ENCODE measurements at places on chromosomes 3 and 15.

DNA sequence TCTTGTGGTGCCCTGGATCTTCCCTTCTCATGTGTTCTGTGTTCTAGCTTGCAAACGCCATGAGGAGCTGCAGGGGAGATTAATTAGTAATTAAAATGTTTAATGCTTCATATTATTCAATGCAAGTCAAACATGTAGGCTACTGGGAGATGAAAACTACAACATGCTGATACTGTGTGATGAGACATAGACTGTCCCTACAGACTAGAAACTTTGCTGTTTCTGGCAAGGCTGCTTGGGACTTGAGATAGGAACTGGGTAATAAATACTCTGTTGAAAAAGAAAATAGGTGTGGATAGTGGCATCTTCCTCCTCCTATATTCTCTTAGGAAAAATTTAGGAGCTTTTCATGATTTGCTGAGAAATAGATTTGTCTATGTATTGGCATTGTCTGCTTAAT is 379.2 kb downstream of the LPP start:
- no peak for DNase-seq

DNA sequence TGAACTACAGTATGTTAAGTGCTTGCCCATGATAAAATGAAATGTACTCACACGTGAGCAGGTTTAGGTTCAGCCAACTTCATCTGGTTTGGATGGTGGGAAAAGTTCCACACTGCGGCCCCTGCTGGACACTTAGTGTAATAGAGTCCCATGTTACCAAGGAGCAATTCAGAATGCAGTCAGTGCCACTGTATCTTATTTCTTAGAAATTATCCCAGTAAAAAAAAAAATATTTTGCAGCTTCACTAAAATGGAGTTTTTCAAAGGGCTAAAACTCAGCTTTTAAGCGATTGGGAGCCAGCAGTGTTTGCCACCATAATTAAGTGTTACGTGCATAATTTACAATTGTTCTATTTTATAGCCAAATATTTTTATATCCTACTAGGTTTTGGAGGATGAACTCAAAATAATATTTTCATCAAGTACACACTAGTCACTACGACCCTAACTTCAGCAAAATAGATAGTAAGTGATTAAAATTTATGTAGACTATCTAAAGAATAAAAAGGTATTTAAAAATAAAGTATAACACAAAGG is 371.7 kb upstream of the GBE1 start:
- DNase-seq, result no peak

DNA sequence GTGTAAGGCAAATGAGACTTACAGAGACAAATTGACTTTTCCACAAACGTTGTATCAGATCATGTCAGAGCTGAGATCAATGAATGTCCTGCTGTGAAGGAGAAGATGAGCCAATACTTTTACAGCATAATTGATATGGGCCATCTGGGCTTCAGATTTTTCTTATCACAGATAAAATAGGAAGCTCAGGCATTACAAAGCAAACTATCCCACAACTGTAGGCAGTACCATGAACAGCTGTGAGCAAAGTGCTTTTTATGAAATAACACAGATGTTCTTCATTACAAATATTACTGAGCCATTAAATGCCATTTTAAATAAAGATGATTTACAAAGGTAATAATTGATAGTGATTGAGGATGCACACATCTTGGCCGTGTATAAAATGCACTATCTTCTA is 852.3 kb downstream of the OTOL1 start:
- no peak for DNase-seq

DNA sequence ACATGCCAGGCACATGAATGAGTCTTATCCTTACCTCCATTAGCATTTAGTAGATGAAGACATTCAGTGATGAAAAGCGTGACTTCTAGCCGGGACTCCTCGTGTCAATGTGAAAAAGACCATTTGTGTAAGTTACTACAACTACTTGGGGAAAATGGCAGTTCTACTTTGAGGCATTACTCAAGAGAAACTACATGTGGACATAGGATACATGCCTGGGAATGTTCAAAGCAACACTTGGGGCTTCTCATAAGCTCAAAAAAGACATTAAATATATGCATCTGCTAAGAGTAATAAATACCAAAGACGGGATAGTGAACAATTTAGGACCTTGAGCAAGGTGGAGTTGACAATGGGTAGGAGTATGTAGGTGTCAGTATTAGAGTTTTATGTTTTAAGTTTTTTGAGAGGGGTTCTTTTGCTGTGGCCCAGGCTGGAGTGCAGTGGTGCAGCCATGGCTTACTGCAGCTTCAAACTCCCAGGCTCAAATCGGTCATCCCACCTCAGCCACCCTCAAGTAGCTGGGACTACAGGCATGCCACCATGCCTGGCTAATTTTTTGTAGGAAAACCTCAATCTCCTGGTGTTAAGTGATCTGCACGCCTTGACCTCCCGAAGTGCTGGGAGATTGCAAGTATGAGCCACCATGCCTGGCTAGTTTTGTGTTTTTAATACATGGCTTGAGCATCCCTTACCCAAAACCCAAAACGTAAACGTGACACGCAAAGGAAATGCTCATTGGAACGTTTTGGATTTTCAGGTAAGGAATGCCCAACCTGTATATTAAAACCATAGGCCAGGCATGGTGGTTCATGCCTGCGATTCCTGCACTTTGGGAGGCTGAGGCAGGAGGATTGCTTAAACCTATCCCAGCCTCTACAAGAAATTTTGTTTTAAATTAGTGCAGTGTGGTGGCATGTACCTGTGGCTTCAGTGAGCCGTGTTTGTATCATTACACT is 3.9 kb downstream of the RPLP1 start:
- DNase-seq, result no peak

DNA sequence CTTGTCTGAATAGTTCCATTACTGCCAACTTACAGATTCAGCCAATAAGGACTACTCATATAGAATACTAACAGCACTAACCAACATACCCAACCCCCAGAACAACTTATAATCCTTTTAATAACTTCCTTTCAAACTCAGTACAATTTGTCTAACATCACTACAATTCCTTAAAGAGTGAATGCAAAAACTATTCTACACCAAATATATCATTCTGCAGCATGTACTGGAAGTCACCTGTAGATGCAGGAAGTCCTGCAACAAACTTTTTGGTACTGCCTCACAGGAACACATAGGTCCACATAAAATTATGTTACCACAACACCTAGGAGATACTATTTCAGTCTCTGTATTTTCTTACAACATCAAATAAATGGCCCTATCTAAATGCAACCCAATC is 2.1 kb downstream of the CCNL1 start:
- no peak for DNase-seq

GRCh38 chr3:74789111-74789510 is 174.7 kb upstream of the CNTN3 start:
- DNase-seq, result no peak

DNA sequence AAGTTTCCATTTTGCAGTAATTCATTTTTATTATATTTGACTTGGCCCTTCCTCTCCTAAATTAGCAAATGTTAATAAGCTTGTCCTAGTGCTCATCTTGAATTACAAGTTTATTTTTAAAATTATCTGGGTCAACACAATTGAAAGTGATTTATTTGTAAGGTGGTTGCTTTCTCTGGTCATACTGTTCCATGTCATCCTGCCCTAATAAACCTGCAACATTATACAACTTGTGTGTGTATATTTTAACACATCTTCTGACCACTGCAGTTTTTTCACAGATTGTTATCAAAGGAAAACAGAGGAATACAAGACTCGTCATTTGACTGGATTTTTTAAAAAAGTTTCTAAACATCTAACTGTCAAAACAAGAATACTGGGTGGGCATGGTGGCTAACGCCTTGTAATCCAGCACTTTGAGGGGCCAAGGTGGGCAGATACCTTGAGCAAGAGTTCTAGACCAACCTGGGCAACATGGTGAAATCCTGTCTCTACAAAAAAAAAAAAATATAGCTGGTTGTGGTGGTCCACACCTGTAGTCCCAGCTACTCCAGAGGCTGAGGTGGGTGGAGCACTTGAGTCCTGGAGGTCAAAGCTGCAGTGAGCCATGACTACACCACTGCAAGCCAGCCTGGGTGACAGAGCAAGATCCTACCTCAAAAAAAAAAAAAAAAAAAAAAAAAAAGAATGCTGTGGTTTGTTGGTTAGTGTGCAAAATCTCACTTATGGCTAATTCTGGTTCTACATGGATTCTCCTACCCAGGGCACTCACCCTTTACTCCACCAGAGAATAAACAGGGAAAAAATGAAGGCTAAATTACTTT is 5.0 kb upstream of the LRRFIP2 start:
- DNase-seq, result no peak

GRCh38 chr15:70385052-70385451 is 287.3 kb upstream of the TLE3 start:
- no peak for DNase-seq
